SIG-M5 (cell line): ENCODE measurements at places on chromosomes 1 and 21.

DNA sequence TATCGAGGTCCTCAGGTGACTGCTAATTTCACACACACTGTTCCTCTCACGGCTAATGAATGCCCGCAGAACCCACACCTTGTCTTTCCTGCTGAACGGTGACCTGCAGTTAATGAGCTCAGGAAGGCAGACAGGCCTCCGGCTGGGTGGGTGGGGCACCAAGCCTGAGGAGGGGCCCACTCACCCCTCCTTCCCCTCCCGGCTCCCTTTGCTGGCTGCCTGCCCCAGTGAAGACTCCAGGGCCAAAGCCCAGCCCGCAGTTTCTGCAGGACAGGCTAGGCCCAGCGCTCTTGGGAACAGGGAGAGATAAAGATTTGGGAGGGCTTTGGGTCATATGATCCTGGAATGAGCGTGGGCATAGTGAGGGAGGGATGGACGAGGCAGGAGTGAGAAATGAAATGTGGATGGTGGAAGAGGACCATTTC, 26.4 kb downstream of the FOXO6 start:
- DNase-seq = no peak

DNA sequence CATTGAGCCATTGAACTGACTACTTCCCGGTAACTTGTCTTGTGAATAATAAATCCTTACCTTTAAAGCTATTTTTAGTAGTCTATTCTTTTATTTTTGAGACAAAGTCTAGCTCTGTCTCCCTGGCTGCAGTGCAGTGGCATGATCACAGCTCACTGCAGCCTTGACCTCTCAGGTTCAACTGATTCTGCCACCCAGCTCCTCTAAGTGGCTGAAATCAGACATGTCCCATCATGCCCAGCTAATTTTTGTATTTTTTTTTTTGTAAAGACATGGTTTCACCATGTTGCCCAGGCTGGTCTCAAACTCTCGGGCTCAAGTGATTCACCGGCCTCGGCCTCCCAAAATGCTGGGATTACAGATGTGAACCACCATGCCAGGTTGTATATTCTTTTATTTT, 59.3 kb upstream of the PTGS2 start:
- no peak for DNase-seq

DNA sequence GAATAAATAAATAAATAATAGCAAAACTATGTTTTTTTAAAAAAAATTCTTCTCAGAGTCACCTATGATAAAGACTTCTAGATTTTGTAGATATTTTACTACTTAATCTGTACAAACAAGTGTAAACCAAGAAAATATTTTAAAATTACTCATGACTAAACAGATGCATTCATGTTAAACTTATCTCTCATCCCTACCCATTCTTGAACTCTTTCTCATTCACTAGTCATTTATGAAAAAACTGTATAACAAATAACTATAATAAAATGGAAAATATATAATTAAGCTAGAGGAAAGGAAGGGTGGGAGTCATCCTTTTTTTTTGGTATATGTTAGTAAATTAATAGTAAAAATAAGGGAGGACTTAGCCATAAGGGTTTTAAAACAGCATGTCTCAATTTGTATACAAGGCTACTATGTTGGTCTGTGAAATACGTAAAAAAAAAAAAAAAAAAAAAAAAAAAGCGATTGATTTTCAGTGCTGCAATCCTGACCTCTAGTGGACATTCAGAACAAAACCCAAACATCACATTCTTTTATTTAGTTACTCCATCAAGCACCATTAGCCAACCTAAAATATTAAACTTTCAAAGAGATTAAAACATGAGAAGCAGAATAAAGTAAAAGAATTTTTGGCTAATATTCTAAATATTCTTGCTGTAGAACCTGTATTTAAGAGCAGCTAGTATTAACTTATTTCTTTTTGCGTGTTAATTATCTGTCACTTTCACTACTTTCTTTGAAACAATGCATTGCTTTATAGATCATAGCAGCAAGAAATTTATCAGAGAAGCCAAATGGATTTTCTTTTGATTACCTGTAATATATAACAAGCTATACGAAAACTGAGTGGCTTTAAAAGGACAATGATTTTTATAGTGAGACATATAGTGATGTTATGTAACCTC, 255.8 kb upstream of the CACYBP start:
- DNase-seq = no peak

DNA sequence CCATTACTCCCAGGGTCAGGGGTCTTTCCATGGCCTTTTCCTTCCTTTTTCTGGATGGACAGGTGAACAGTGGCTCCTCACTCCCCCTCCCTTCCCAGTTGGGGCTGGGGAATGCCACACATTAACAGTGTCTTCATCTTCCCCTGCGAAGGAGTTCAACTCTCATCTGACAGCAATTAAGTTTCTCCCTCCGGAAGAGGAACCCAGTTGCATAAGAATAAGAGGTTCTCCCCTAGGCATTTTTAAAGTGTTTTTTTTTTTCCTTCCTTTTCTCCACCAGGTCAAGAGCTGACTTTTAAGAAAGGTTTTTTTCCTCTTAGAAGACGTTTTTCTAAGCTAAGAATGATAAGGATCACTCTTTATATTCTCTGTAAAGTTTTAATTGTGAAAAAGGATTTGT, 42.3 kb upstream of the FASLG start:
- DNase-seq = no peak

DNA sequence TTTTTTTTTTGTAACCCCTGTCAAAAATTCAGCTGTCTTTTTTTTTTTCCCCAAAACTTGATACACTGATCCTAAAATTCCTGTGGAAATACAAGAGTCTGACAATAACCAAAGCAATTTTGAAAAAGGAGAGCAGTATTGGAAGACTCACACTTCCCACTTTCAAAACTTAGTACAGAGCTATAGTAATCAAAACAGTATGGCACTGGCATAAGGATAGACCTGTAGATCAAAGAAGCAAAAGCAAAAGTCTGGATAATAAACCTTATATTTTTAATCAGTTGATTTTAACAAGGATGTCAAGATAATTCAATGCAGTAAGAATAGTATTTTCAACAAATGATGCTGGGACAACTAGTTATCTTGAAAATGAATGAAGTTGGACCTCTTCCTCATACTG, 17.3 kb downstream of the FBXO28 start:
- no peak for DNase-seq

DNA sequence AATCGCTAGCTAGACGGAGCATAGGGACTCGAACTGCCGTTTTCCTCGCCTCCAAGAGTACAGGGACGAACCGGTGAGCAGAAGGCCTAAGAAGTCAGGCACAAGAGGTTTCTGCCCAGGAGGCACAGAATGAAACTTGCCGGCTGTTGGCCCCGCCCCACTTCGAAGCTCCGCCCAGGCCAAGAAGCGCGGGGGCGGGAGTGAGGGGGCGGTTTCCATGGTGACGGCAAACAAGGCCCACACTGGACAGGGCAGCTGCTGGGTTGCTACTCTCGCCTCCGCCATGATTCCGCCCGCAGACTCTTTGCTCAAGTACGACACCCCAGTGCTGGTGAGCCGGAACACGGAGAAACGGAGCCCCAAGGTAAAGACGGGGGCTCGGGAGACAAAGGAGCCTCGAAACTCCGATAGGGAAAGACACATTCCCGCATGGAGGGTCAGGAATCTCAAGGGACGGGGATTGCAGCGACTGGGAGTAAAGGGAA, at the start of gene DNALI1:
Gene DNALI1, plus strand, starts transcription at position 229 of the 485 bp plus-strand sequence. Its CDS starts 55 bp downstream, at position 284.
- DNase-seq = no peak

DNA sequence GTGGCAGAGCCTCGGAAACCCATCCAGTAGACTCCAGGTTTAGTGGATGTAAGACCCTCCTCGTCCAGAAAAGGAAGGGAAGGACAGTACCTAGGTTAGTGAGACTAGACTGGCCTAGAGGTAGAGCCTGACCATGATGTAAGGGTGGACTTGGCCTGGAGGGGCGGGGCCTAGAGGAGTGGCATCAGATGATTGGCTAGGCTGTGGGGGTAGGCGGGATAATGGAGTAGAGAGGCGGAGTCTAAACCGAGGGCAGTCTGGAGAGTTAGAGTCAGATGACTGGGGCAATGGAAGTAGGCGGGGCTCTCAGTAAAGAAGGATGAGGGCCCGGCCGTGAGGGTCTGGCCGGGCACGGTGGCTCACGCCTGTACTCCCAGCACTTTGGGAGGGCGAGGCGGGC, 70.1 kb downstream of the EPHB2 start:
- no peak for DNase-seq

GRCh38 chr1:193538680-193539079, 352.3 kb upstream of the B3GALT2 start:
- no peak for DNase-seq

- DNase-seq = no peak
Observed at GRCh38 chr1:172414331-172414730, 6.2 kb upstream of the C1orf105 start.

- no peak for DNase-seq
Observed at GRCh38 chr1:228851618-228852017, 116.3 kb downstream of the RHOU start.

DNA sequence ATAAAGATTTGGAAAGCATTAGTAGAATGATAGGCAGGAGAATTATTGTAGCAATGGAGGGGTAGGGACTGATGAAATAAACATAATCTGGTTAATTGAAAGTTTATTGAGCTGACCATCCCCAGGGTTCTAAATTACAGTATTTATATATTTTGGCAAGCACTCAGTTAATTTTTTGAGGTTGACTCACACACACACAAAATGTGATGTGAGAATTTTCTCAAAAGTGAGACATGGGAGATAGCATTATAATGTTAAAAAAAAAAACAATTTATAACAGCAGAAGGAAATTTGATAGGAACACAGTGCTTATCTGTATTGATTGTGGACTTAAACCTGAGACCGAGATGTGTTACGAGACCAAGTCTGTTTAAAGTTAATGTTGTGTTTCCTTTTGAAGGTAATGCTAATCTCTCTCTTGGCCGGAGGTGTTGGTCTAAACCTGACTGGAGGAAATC, 24.6 kb downstream of the TRIM45 start:
- DNase-seq = no peak

DNA sequence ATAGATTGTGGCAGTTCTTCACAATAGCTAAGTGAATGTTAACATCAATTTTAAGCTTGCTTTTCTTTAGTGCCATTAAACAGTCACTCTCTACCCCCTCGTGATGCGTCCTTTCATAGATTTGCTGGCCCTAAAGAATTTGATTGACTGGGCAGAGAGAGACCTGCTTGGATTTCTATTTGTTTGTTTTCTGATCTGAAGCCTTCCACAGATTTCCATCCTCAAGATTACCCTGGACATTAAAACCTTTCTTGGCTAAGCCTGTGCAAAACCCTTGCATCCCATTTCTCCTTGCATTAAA, 17.8 kb downstream of the C1orf21 start:
- no peak for DNase-seq

GRCh38 chr1:48776393-48777218, at the start of gene BEND5:
TSS of gene BEND5 (minus strand) at chr1:48776891. CDS start at chr1:48776831, 60 bp downstream.
- DNase-seq = no peak

DNA sequence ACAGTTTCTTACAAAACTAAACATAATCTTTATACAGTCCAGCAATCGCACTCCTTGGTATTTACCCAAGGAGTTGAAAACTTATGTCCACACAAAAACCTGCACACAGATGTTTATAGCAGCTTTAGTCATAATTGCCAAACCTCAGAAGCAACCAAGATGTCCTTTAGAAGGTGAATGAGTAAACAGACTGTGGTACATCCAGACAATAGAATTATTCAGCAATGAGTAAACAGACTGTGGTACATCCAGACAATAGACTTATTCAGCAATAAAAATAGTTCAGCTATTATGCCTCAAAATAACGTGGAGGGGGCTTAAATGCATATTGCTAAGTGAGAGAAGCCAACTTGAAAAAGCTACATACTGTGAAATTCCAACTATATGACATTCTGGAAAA, 87.0 kb upstream of the GALNT2 start:
- DNase-seq = no peak

DNA sequence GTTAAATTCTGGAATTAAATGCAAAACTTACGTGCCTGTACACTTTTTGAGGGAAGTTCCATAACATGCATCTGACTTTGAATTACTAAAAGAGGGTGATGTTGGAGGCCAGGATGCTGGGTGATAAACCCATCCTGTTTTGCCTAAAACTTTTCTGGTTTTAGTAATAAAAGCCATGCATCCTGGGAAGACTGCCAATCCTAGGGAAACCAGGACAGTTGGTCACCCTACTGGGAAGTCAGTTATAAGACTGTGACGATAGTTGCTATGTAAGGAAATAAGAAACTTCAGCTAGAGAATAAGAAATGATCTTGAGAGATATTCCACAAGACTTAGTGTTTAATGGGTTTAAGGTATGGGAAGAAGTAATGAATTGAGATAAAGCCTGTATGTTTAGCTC, 336.6 kb upstream of the LYPLAL1 start:
- no peak for DNase-seq

GRCh38 chr21:45407629-45408247, 2.8 kb downstream of the COL18A1 start:
- DNase-seq = no peak

- no peak for DNase-seq
Observed at GRCh38 chr1:183733715-183734114, 71.2 kb upstream of the RGL1 start.

- DNase-seq = no peak
Observed at GRCh38 chr1:245537992-245538391, 383.2 kb downstream of the KIF26B start.

DNA sequence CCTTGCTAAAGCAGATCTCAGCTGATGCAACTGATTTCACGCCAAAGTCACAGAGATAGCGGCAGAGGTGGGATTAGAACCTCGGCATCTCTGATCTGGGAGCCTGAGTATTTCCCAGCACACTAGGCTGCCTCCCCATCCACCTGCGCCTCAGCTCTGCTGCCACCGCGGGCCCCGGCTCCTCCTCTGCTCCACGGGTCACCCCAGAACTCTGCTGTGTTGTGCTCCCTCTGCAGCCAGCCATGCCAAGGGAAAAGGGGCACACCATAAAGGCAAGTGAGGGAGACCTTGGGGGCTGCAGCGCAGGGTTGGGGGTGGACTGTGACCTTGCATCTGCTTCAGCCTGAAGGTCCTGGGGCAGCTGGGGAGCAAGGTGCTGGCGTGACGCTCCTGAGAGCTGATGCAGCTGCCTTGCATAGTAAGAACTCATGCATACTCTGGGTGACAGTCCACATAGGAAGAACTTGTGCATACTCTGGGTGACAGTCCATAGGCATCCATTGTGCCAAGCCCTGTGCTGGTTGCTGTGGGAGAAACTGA, 68.7 kb downstream of the MAN1C1 start:
- no peak for DNase-seq

DNA sequence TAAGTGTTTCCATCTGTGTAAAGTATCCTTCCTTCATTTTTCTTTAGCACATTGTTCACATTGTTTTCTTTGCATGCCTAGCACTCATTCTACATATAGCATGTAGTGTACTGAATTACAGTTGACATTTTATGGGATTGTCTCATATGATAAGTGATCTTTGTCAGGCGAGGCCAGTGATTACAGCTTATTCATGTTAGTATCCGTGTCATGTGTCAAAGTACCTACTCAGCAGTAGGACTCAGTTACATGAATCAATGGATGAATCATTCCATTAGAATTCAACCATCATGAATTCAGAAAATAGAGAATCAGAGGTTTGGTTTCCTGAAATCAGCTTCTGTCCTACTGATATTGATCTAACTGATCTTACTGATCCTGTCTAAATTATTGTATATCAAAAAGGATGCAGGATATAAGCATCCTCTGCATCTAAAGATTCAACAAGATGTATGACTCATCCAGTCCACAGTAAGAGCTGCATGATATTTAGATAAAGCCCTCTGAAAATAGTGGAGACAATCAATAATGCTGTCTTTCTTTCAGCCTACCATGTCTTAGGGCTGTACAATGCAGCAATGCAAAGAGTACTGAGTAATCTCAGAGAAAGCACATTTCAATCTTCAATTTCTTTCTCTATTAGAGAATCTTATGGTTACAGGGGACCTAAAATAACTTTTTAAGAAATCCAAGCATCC, 20.7 kb upstream of the HRNR start:
- DNase-seq = no peak
